ENCODE measurements at places on chromosomes 7 and 10.

DNA sequence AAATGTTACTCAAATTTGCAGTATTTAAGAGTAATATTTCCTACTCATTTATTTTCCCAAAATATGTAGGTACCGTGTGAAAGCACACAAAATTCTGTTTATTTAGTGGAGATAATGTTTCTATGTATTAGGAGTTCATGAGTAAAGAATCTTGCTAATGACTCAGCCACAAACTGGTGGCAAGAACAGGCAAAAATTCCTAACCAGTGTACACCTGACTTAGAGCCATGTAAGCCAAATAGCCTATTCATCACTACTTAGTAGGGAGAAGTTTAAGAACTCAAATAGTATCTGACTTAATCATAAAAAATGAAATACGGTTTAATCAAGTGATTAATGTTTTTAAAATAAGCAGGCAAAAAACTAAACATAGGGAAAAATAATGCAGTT, 169.0 kb downstream of the SRPK2 start:
- DNase-seq = no peak
- no peak overlapping the region for H3K27ac ChIP-seq
- peaks cover 6% of the 10 kb centered on the region for H3K27me3 ChIP-seq
- no peak overlapping the region for H3K4me3 ChIP-seq
- H3K4me1 ChIP-seq = peaks cover 33% of the 10 kb centered on the region
- peaks cover 11% of the 10 kb centered on the region for H3K36me3 ChIP-seq

DNA sequence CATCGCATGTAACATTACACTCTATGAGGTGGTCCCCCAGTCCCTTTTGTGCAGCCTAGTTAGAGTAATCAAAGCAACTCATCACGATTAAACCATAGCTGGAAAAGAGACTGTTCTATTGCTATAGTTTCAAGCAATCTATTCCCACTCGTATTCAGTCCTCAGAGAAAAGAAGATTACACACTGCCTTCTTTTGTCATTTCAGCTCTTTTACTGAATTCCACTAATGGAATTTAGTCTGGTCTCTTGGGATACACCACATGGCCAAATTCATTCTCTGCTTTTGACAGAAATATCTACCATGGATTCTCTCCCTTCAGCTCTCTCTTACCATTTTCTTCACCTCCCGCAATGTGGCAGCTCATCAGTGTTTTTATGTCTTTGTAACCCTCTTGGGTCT, 108.9 kb upstream of the HDAC9 start:
- H3K27ac ChIP-seq = no peak overlapping the region
- DNase-seq = no peak
- H3K27me3 ChIP-seq = peaks cover 7% of the 10 kb centered on the region
- H3K36me3 ChIP-seq = no peaks in the 10 kb centered on the region

DNA sequence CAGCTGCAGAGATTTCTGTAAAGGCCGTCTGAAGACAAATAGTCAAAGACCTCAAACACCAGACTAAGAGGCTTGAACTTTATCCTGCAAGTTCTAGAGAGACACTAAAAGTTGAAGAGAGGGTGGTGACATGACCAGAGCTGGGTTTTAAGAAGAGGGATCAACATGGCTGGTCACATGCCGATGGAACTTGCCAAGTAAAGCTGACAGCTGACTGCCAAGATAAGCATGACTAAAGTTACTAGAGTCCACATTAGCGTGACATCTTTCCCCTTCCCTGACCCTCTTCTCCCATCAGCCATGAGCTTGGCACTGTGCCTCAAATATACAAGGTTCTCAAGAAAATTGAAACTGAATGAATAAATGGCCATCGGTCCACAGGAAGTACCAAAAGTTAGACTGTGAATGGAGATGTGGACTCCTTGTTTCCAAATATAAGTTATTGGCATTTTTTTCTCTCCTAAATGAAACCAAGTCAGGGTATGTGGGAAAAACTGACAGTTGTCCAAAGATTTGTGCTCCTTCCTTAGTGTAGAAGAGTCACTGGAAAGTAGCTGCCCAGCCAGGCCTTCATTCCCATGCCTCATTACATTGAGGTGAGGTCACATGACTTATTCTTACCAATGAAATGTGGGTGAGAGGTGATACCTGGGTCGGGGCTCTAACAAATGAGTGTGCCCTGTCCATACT, 24.5 kb downstream of the XPNPEP1 start:
- peaks cover 59% of the 10 kb centered on the region for H3K36me3 ChIP-seq
- no peak overlapping the region for H3K4me3 ChIP-seq
- peaks cover 15% of the 10 kb centered on the region for H3K4me1 ChIP-seq
- H3K27ac ChIP-seq = no peak overlapping the region

- H3K4me3 ChIP-seq = no peak overlapping the region
- peaks cover 21% of the 10 kb centered on the region for H3K4me1 ChIP-seq
- H3K27ac ChIP-seq = no peak overlapping the region
- peaks cover 6% of the 10 kb centered on the region for H3K27me3 ChIP-seq
Measured at GRCh38 chr7:140317597-140317996, 80.7 kb downstream of the SLC37A3 start.

GRCh38 chr7:44216019-44216418, 15.2 kb downstream of the YKT6 start:
- no peak for DNase-seq
- H3K27me3 ChIP-seq = no peaks in the 10 kb centered on the region
- H3K4me3 ChIP-seq = no peak overlapping the region
- H3K36me3 ChIP-seq = peaks cover 10% of the 10 kb centered on the region

DNA sequence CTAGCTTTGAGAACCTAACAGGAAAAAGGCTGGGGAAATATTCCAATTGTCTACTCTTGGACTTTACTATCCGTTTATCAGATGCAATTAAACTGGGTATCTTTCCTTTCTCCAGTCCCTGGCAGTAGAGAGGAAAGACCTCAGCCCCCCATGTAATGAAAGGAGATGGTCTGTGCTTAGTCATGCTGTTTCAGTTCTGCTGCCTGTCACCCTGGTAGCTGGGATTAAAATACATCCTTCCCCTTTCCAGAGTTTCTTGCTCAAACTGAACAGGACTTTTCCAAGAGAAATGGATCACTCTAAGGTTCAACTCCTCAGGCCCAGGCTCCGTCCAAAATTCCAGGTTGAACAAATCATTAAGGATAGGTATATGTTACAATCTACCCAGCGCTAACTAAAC, 202.9 kb downstream of the PTEN start:
- DNase-seq = no peak
- H3K4me1 ChIP-seq = peaks cover 38% of the 10 kb centered on the region
- no peak overlapping the region for H3K27ac ChIP-seq
- no peak overlapping the region for H3K4me3 ChIP-seq
- H3K36me3 ChIP-seq = no peaks in the 10 kb centered on the region

GRCh38 chr10:114199239-114199638, 20.1 kb downstream of the TDRD1 start:
- no peak overlapping the region for H3K4me3 ChIP-seq
- H3K4me1 ChIP-seq = peaks cover 8% of the 10 kb centered on the region
- no peak for DNase-seq
- H3K27me3 ChIP-seq = peaks cover 8% of the 10 kb centered on the region

DNA sequence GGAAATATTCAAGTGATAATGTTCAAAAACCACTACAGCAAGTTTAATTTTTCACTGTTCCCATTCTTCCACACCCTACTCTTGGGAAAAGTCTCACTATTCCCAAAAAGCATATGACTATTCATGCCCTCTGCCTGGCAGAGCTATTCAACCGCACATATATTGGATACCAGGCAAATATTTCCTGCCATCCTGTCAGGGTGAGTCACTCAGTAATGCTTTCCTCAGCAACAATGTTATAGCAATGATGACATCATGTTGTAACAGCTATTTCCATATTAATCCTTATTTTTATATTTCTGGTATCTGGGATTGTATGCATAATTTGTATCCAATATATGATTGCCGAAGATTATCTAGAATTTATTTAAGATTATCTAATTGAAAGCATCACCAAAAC, 114.0 kb upstream of the PLXDC2 start:
- H3K4me3 ChIP-seq = no peak overlapping the region
- no peaks in the 10 kb centered on the region for H3K4me1 ChIP-seq
- no peak overlapping the region for H3K27ac ChIP-seq
- no peaks in the 10 kb centered on the region for H3K36me3 ChIP-seq
- no peak for DNase-seq

DNA sequence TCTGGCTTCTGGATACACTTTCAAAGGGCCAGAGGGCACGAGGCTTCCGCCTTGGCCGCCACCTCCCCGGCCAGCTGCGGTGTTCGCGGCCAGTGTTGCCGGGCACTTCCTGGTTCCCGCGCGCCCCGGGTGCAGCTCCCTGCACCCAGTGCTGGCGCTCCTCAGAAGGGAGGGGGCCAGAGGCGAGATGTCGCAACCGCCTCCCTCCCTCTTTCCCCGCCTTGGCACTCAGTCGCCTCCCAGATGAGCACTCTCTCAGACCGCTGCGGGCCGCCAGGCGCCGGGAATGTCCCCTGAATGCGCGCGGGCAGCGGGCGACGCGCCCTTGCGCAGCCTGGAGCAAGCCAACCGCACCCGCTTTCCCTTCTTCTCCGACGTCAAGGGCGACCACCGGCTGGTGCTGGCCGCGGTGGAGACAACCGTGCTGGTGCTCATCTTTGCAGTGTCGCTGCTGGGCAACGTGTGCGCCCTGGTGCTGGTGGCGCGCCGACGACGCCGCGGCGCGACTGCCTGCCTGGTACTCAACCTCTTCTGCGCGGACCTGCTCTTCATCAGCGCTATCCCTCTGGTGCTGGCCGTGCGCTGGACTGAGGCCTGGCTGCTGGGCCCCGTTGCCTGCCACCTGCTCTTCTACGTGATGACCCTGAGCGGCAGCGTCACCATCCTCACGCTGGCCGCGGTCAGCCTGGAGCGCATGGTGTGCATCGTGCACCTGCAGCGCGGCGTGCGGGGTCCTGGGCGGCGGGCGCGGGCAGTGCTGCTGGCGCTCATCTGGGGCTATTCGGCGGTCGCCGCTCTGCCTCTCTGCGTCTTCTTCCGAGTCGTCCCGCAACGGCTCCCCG, at the start of gene FFAR4:
Gene FFAR4, plus strand, starts transcription at position 231 of the 842 bp plus-strand sequence. Its CDS starts 56 bp downstream, at position 287.
- peaks cover 95% of the 10 kb centered on the region for H3K27me3 ChIP-seq
- peaks cover 19% of the 10 kb centered on the region for H3K4me1 ChIP-seq
- DNase-seq = peak; percentile 55
- no peaks in the 10 kb centered on the region for H3K36me3 ChIP-seq
- H3K27ac ChIP-seq = no peak within 1 kb of the TSS

GRCh38 chr10:123890756-123891143, 857 bp downstream of the CPXM2 start:
- no peaks in the 10 kb centered on the region for H3K4me1 ChIP-seq
- no peak for DNase-seq
- H3K27ac ChIP-seq = no peak overlapping the region
- H3K4me3 ChIP-seq = peak overlapping the region; percentile 20
- H3K36me3 ChIP-seq = no peaks in the 10 kb centered on the region

GRCh38 chr7:116540743-116541142, 15.9 kb downstream of the CAV1 start:
- peaks cover 7% of the 10 kb centered on the region for H3K27me3 ChIP-seq
- H3K27ac ChIP-seq = no peak overlapping the region
- H3K36me3 ChIP-seq = peaks cover 4% of the 10 kb centered on the region
- H3K4me1 ChIP-seq = peaks cover 31% of the 10 kb centered on the region
- no peak overlapping the region for H3K4me3 ChIP-seq
- no peak for DNase-seq

DNA sequence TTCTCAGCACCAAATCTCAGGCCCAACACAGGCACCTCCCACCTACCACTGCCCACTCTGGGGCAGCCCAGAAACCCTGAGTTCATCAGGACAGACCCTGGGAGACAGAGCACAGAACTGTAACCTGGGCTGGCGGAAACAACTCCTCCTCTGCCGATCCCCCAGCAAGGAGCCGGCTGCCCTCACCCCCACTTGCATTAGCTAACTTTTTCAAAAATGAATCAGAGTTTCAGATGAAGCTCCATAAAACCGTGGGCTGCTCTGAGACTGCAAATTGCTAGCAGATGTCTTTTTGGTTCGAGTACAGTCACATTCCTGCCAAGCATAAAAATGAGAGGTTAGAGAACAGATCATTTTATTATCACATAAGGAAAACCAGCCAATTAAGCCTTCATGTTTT, 93.4 kb upstream of the PARD3 start:
- peaks cover 39% of the 10 kb centered on the region for H3K4me1 ChIP-seq
- H3K4me3 ChIP-seq = no peak overlapping the region
- H3K27ac ChIP-seq = no peak overlapping the region
- H3K27me3 ChIP-seq = peaks cover 9% of the 10 kb centered on the region
- DNase-seq = no peak

GRCh38 chr10:127866276-127867013, 26.3 kb downstream of the CLRN3 start:
- no peak overlapping the region for H3K4me3 ChIP-seq
- peaks cover 8% of the 10 kb centered on the region for H3K36me3 ChIP-seq
- H3K27ac ChIP-seq = no peak overlapping the region
- H3K4me1 ChIP-seq = no peaks in the 10 kb centered on the region

- H3K27ac ChIP-seq = peak overlapping the region; percentile 97
- H3K4me3 ChIP-seq = peak overlapping the region; percentile 58
- no peaks in the 10 kb centered on the region for H3K36me3 ChIP-seq
- peaks cover 12% of the 10 kb centered on the region for H3K27me3 ChIP-seq
- peak; percentile 30 for DNase-seq
Measured at GRCh38 chr10:98295907-98296306, 27.9 kb upstream of the LOXL4 start.

DNA sequence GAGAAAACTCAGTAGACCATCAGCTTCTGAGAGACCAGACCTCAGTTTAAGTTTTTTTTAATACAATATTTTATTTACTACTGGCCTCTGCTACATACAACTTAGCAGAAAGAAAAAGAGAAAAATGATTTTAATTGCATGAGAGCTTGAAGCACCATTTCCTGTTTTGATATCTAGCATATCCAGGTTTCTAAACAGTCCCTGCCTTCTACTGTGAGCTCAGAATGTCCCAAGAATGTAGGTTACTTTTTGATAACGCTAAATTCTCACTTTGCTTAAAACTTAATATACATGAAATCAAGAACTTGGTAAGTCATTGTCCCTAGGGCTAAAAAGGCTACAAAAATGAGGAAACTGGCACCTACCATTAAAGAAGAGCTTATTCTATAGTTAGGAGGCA, 7.0 kb downstream of the TMEM243 start:
- H3K4me1 ChIP-seq = peaks cover 42% of the 10 kb centered on the region
- no peak overlapping the region for H3K4me3 ChIP-seq
- no peak for DNase-seq
- peaks cover 77% of the 10 kb centered on the region for H3K36me3 ChIP-seq
- peak overlapping the region; percentile 57 for H3K27ac ChIP-seq

GRCh38 chr7:74584160-74584954, 73.2 kb upstream of the GTF2I start:
- no peak for DNase-seq
- peaks cover 63% of the 10 kb centered on the region for H3K4me1 ChIP-seq
- peaks cover 2% of the 10 kb centered on the region for H3K27me3 ChIP-seq
- no peak overlapping the region for H3K4me3 ChIP-seq

GRCh38 chr10:79378647-79379511, 31.6 kb downstream of the PPIF start:
- no peak for DNase-seq
- no peak overlapping the region for H3K4me3 ChIP-seq
- peaks cover 4% of the 10 kb centered on the region for H3K36me3 ChIP-seq
- peaks cover 2% of the 10 kb centered on the region for H3K27me3 ChIP-seq
- no peak overlapping the region for H3K27ac ChIP-seq

GRCh38 chr7:82665966-82666507, 222.5 kb upstream of the CACNA2D1 start:
- no peak for DNase-seq
- no peaks in the 10 kb centered on the region for H3K27me3 ChIP-seq
- no peaks in the 10 kb centered on the region for H3K4me1 ChIP-seq
- H3K4me3 ChIP-seq = no peak overlapping the region
- no peaks in the 10 kb centered on the region for H3K36me3 ChIP-seq

- H3K4me3 ChIP-seq = no peak overlapping the region
- H3K27ac ChIP-seq = no peak overlapping the region
- peaks cover 6% of the 10 kb centered on the region for H3K36me3 ChIP-seq
- no peak for DNase-seq
- no peaks in the 10 kb centered on the region for H3K27me3 ChIP-seq
Measured at GRCh38 chr7:156279635-156280034, 360.9 kb upstream of the RNF32 start.

Measured in nephron progenitor cell (in vitro differentiated cells).